Type B pancreatic cell (in vitro differentiated cells): ENCODE measurements at places on chromosomes 16 and 17.

GRCh38 chr16:27446721-27447120 lies 44.7 kb downstream of the IL21R start:
- DNase-seq = no peak

GRCh38 chr16:1428511-1428910 lies 2.4 kb upstream of the PERCC1 start:
- no peak for DNase-seq

DNA sequence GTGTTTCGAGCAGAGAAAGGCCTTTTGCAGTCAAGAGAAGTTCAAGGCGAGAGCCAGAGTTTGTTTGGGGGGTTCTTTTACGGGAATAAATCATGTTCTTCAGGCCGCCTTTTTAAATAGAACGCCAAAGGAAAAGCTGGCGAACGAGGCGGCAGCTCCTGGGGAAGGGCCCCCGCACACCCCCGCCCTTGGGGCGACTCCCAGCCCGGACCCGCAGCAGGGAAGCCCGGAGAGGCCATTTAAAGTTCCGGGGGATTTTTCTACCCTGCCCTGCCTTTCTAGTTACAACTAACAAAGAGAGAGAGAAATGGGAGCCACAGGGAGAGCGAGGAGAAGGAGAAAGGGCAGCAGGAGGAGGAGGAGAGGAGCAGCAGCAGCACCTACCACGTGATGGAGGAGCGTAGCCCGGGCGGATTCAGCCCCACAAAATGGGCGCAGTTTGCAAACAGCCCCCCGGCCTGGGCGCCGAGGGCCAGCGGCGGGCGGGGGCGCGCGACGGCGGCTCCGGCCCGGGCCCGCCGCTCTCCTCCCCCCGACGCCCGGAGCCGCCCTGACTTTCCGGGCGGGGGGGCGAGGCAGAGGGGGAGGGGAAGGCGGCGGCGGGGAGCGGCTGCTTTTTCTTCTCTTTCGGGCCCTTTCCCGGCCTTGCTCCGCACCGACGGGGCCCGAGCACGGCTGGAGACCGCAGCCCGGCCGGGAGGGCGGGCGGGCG lies 634 bp downstream of the KANSL1 start:
- DNase-seq = peak; percentile 85

DNA sequence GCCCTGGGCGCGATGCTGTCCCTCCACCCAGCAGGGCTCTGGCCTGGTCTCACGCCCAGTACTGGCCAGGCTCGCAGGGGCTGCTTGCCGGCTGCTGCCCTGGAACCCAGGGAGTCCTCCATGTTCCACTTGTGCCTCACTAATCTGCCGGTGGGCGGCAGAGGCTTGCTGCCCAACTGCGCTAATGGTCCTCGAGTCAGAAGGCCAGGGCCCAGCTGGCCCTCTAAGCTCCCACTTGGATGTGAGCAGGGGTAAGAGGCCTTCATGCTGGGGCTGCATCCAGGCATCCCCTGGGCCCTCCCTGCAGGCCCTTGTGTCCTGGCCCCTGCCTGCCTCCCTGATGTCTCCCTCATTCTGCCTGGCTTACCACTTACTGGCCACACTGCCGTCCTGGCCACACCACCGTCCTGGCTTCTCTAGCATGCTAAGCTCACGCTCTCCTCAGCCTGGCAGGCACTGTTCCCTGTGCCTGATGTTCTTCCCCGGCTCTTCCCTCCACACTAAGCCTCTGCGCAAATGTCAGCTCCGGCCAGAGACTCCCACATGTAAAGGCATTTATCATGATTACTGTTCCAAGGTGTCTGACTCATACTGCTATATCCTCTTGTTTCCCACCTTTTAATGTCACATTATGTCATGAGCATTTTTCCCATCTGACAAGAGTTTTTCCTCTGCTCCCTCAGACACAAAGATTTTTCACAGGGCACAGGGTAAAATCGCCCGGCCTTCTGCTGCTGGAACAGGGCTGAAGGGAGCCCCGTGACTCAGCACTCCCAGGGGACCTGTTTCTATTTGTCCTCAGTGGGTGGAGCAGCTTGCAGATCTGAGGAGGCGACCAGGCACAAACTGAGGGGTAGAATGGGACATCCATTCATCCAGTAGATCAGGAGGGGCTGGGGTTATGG lies 15.9 kb downstream of the B9D1 start:
- DNase-seq = no peak

DNA sequence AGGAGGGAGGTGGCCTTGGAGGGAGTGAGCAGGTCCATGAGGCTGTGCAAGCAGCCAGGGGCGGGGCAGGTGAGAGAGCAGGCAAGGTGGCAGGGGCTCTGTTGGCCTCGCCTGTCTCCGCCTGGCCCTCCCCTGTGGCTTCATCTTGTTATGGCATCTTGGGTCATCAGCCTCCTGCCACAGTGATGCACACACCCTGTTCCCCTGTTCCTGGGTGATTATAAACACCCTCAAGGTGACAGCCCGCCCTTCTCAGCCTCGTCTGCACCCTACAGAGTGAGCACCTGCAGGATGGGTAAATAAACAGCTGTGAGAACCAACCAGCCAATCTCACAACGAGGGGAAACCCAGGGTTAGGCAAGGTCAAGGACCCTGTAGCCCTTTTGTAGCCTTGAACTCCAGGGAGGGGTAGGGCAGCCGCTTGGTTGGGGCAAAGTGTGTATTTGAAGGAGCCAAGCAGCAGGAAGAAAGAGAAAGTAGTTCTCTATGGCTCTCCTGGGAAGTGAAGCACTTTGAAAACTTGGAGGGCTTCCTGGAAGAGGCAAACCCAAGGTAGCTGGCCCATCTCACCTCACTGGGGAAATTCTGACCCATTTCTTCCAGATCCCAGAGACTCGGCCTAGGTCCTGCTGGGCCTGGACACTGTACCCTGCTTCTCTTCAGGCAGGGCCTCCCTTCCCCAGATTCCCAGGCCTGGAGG lies 60.6 kb downstream of the NT5M start:
- no peak for DNase-seq
